Neural progenitor cell (in vitro differentiated cells): ENCODE measurements at places on chromosomes 5 and 9. TPM values are rescaled to one million over a fixed set of nuclear protein-coding genes. Genes with fewer than 3 reads are reported as not detected.

Gene MYOZ3
- total RNA-seq, result 0.43 and 0.90 TPM in 2 replicates

Gene PTPDC1
- 14.4 and 15.9 TPM in 2 replicates for total RNA-seq

Gene CSF1R
- total RNA-seq, result not detected in 2 replicates

Gene GFI1B
- total RNA-seq, result 0.28 TPM in 1 of 2 replicates, not detected in the other

DNA sequence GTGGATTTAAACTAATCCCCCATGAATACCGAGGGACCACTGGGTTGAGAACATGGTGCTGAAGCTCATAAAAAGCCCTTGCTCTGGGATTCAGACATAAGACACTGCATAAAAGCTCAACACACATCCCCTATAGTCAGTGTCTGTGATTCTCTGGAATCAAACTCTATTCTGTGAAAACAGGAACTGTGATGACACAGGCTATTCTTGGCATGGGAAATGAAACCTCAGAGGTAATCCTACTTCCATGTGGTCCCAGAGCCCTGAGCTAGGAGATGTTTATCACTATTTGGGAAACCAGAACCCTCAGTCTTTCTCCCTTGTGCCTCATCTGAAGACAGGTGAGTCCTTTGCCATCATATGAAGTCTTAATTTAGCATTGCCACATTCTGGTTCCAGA lies 135.4 kb upstream of the PRSS3 start:
- peaks cover 8% of the 10 kb centered on the region for H3K27me3 ChIP-seq
- no peak overlapping the region for H3K27ac ChIP-seq

DNA sequence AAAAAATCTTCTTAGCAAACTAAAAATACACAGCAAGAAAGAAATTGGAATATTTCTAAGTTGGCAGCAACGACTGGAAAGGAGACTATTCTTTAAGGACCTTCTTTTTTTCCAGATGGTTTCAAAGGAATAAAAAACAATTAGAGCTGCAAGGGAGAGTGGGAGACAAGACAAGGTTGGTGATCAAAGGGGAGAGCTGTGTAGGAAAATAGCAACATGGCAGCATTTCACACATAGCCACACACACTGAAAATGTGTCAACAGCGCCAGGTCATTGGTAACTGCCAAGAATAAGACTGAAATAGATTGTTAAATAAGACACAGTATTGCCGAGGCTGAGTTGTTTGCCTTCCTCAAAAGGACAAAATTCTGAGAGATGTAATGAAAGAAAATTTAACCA lies 88.1 kb upstream of the TLE1 start:
- no peaks in the 10 kb centered on the region for H3K4me1 ChIP-seq
- no peak overlapping the region for H3K4me3 ChIP-seq
- H3K27me3 ChIP-seq, result no peaks in the 10 kb centered on the region
- H3K27ac ChIP-seq, result no peak overlapping the region

DNA sequence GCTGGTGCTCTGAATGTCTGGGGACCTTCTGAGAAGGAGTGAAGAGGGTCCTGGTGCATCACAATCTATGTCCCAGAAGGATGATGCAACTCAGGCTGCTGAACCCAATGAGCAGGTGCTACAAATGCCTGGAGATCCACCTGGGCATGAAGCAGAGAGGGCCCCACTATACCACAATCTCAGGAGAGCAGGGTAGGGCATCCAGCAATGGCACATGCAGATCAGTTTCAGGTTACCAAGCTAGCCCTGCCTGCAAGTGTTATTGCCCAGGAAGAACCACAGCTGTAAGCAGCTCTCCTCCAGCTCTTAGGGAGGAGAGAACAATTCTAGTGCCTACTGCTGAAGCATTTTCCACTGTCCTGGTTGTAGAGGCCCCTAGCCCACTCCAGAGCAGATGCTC lies 389.2 kb upstream of the TNC start:
- H3K27me3 ChIP-seq, result no peaks in the 10 kb centered on the region
- H3K27ac ChIP-seq, result no peak overlapping the region
- no peak overlapping the region for H3K4me3 ChIP-seq
- H3K36me3 ChIP-seq, result no peaks in the 10 kb centered on the region
- no peak for DNase-seq

DNA sequence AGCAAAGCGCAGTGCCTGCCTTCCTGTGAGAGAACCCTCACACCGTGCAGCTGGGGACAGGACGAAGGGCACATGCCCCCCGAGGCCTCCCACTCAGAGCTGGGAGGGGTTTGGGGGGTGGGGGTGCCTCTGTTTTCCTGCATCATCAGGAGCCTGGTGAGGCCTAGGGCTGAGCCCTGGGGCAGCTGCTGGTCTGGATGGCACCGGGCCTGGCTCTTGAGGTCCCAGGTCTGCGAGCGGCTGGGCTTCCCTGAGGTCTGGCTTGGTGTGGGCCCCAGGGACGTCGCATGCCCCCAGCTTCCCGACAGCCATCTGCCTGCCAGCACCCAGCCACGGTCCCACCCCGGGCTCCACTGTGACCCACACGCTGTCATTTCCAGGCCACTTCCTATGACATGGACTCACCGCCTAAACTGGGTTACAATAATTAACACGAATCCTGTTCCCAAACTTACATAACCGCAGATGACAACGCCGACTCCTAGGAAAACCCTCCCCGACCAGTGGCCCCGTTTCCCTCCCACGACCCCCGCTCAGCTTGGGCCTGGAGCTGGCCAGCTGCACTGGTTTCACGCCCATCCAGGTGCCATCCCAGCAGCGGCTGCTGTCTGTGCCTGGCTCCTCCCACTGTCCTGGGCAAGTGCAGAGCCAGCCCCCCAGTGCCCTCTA lies 8.7 kb downstream of the NACC2 start:
- no peak overlapping the region for H3K27ac ChIP-seq
- no peaks in the 10 kb centered on the region for H3K36me3 ChIP-seq
- H3K4me1 ChIP-seq, result peaks cover 20% of the 10 kb centered on the region
- no peaks in the 10 kb centered on the region for H3K27me3 ChIP-seq
- H3K4me3 ChIP-seq, result no peak overlapping the region

- H3K27me3 ChIP-seq, result no peaks in the 10 kb centered on the region
- no peak overlapping the region for H3K27ac ChIP-seq
- H3K4me1 ChIP-seq, result no peaks in the 10 kb centered on the region
- DNase-seq, result no peak
- H3K36me3 ChIP-seq, result no peaks in the 10 kb centered on the region
Observed at GRCh38 chr5:34496701-34497469, 159.2 kb upstream of the RAI14 start.
